ENCODE measurements at places on chromosomes 2 and 18.

DNA sequence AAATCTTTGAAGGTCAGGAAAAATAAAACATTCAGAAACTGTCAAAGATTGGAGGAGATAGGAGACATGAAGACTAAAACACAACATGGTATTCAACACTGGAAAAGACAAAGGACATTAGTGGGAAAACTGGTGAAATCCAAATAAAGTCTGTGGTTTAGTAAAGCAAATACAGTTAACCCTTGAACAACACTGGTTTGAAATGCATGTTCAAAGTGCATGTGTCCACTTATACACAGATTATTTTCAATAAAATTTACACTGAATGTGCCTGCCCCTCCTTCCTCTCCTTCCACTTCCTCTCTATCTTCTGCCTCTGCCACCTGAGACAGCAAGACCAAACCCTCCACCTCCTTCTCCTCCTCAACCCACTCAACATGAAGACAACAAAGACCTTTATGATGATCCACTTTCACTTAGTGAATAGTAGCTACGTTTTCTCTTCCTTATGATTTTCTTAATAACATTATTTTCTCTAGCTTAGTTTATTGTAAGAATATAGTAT lies 14.5 kb downstream of the OLA1 start:
- no peak for DNase-seq

- no peak for DNase-seq
These were observed 244.1 kb downstream of the NCKAP5 start for GRCh38 chr2:133324150-133324561.

DNA sequence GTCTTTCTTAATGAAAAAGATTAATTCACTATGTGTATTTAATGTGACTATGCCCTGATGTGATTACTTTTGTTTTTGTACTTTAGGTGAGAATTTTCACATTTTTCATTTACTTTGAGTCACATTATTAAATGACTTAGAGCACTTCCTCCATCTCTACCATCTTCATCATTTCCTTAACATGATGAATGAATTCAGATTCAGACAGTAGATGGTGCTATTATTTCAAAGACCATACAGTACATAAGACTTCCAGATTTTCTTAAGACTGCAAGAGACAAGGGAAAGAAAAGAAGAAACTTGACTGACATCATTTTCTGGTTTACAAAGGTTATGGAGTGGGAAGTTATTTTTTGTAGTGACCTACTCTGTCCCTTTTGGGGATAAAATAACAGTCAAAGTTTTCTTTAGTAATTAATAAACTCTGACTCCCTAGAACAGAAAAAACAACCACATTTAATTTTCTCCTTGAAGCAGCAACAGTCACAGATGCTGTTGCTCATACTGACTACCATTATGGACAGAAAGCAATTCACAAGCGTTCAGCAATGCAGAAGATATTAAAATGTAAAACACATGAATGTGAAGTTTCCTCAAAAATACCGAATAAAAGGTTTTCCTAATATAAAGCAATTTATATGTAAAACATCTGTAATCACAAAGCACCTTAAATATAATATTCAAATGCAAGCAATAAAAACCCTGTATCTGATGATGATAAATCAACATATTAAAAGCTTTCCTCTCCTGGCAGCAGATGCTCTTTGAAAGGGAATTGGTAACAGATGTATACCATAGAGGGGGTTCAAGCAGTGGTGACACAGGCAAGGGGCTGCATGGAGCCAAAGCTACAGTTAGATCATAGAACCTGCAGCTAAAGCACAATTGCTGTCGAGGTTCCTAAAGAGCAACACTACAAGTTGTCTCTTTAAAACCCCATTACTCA lies 1010.9 kb upstream of the NXPH2 start:
- DNase-seq = no peak

- peak; percentile 70 for DNase-seq
These were observed 47.1 kb upstream of the CCDC150 start for GRCh38 chr2:196592331-196592910.

- DNase-seq = no peak
These were observed 339.8 kb upstream of the ZEB2 start for GRCh38 chr2:144859716-144860115.

DNA sequence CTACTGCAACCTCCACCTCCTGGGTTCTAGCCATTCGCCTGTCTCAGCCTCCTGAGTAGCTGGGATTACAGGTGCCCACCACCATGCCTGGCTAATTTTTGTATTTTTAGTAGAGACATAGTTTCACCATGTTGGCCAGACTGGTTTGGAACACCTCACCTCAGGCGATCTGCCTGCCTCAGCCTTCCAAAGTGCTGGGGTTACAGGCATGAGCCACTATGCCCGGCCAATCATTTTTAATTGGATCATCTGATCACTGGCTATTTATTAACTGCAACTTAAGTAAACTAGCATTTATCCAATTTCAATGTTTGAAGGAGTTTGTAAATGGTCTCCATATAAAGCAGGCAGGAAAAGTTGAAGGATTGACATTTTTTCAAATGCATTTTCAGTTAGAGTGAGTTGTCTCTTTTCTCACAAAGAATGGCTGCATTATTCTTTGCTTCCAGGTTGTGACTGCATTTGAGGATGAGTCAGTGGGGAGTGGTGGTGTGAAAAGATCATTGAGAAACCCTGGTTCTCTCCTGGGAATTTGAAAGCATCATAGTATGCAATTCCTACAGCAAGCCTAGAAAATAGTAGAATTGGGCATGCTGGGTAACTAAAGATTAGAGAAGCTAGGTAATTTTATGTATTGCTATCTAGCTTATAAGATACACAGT lies 431.1 kb upstream of the ZEB2 start:
- DNase-seq = no peak

- no peak for DNase-seq
These were observed 141.1 kb downstream of the CSRNP3 start for GRCh38 chr2:165610591-165611029.

DNA sequence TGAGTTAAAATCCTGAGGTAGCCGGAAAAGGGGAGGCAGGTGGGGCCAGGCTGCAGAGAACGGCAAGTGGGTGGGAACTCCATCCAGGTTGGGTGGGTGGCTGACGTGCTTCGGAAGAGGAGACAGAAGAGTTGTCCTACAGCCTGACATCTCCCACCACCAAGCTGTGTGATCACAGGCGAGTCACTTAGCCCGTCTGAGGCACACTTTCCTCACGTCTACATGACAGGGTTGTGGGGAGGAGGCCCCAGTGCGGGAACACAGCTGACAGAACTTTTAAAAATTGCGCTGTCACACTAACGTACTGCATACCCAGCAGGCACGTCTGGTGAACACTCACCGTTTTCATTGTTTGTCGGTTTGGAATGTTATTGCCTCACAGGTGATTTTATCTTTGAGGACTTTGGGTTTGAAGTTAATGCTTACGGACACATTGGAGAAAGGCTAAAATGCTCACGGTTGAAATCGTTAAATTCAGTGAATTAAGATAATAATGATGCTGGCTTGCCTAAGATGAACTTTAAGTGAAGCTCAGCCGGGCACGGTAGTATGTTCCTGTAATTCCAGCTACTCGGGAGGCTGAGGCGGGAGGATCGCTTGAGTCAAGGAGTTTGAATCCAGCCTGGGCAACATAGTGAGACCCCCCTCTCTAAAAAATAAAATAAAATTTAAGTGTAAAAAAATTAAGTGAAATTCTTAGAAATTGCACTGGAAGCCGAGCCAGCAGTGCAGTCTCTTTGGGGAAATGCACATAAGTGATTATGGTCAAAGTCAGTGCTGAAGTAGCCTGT lies 8.9 kb downstream of the EMILIN2 start:
- no peak for DNase-seq

- DNase-seq = no peak
These were observed 29.2 kb downstream of the GALNT1 start for GRCh38 chr18:35610724-35611123.

DNA sequence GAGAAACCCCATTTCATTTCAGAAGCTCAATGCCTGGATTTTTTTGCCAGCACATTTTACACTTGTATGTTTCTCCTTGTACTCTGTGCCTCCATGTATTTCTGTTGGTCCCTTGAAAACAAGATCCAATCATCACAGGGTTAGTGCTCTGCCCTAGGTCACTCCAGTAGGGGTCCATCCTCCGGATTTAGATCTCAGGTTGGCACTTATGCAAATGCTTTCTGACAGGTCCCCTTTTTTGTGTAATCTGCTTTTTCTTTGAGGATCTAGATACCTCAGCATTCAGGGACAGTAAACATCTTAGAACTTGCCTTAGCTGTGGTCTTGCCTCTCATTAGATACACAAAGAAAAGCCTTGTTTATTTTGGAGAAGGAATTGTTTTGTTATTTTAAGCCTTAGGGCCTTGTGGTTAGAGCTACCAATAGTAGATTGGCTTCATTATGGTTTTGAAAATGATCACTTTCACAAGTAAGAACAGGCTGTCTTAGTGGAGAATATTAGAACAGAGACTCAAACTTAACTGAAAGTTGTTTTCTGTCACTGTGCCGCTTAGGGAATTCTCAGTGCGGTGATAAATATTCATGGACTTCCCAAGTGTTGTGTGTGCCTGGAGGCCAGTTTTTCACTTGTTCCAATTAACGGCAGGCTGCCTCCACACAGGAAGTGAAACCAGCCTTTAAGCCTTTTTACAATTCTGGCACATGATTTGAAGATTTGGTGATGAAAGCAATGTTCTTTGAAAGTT lies 7.8 kb downstream of the MERTK start:
- no peak for DNase-seq

- no peak for DNase-seq
These were observed 4.4 kb downstream of the ARHGAP25 start for GRCh38 chr2:68738906-68739594.

GRCh38 chr2:155825876-155826275 lies 506.6 kb downstream of the NR4A2 start:
- DNase-seq = no peak

- DNase-seq = no peak
These were observed 25.2 kb upstream of the CDH20 start for GRCh38 chr18:61308004-61308403.

DNA sequence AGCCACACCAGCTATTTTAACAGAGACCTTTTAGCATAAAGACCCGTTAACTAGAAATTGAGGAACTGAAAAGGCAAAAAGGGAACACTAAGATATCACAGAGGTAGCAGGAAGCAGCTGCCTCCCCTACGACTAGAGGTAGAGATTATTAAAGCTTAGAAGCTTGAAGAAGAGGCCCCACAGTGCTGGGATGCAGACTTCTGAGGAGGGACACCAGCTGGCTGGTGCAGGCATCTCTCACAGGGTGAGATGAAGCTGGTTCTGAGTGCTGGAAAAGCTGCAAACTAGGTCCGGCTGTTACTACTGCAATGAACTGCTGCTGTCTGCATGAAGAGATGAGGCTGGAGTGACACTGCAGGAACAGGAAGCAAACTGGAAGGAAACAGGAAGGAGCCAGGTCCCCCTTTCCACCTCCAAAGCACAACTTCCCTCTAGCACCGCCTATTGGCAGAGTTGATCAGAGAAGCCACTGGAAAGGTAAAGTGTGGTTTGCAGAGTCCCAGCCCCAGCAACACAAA lies 61.2 kb upstream of the MRPS9 start:
- peak; percentile 7 for DNase-seq

Data from kidney (tissue), 22 donors.